ENCODE measurements at places on chromosomes 5 and 9.

DNA sequence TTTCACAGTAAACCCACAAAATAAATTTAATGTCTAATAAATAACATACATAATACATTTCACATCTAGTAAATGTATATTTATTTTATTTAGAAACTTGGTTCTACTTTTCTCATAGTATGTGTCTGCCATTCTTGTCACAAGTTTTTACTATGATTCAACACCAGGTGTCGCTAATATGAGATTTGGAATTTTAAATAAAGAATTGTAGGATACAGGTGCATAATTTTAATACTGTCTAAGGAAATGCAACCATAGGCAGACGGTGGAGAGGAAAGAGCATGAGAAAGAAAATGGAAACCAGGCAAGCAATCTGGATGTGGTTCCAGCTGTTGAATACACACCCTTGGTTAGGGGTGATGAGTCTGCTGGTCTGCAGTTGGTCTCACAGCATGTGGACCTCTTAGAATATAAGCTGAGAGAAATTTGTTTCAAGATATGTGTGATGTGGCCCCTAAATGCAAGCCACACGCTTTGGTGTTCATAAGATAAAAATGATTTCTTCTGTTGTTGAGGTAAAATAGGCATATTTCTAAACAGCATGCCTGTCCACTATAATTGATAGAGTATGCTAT, 114.7 kb upstream of the TXNDC8 start:
- peak; percentile 16 for DNase-seq

GRCh38 chr9:15935661-15936305, 382.9 kb downstream of the CCDC171 start:
- DNase-seq = peak; percentile 11

DNA sequence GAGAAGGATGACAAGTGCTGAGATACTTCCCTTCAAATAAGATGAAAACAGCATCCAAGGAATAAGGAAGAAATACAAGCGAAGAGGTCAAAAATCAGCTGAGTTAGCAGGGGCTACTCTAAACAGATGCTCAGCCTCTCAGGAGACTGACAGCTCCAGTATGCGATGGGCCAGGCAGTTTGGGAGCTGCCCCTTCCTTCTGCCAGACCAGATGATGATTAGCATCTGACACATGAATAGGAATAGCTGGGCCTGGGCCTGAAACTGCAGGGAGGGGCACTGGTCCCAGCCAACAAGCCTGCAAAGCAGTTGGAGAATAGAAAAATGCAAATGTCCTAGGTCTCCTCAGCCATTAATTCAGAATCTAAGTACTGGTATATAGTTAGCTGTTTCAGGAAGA, 13.1 kb upstream of the MAP3K1 start:
- no peak for DNase-seq

GRCh38 chr9:101705135-101705661, 33.2 kb downstream of the GRIN3A start:
- DNase-seq = peak; percentile 11

DNA sequence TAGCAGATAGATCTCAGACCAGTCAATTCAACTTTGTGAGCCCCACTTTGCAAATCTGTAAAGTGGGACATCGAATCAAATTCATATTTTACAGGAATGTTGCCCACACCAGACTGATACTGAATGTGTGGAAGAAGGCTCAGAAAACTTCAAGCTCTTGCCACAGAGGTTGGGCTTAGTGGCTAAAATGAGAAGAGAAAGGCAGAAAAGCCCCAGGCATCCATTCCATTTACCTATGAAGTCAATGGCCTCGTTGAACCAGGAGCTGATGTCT, 1.7 kb downstream of the DUSP1 start:
- DNase-seq = no peak

DNA sequence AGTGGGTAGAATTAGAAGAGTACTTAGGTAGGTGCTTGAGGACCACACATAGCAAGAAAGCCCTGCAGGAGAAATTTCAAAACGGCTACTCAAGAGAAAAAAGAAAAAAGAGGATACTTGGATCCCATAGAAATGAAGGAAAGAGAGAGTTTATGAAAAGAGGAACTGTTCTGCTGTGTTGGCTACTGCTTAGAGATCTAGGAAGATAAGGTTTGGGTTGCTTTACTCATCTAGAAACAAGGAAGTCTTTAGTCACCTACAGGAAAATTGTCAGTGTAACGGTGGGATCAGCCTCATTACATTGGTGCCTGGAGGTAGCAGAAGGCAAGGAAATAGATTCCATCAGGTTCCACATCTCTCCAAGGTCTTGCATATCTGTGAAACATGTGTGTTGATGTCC, 14.8 kb upstream of the C5orf46 start:
- no peak for DNase-seq

- DNase-seq = no peak
Measured at GRCh38 chr5:169494383-169494935, 89.1 kb upstream of the SPDL1 start.

DNA sequence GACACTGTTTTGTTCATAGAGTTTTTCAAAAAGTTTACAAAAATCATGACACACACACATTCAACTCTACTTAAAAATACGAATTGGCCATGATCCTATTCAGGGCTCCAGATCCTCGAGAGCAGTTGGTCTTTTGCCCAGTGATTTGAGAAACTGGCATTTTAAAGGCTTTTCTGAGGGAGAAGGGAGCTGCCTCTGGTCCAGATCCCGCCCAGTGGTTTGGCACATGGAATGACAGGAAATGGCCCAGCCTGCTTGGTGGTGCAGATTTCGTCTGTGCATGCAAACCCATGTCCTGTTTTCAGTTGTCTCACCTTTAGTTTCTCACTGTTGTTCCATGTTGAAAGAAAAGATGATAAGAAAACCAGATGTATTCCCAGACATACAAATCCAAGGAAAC, 3.6 kb downstream of the CAMK4 start:
- DNase-seq = peak; percentile 11

DNA sequence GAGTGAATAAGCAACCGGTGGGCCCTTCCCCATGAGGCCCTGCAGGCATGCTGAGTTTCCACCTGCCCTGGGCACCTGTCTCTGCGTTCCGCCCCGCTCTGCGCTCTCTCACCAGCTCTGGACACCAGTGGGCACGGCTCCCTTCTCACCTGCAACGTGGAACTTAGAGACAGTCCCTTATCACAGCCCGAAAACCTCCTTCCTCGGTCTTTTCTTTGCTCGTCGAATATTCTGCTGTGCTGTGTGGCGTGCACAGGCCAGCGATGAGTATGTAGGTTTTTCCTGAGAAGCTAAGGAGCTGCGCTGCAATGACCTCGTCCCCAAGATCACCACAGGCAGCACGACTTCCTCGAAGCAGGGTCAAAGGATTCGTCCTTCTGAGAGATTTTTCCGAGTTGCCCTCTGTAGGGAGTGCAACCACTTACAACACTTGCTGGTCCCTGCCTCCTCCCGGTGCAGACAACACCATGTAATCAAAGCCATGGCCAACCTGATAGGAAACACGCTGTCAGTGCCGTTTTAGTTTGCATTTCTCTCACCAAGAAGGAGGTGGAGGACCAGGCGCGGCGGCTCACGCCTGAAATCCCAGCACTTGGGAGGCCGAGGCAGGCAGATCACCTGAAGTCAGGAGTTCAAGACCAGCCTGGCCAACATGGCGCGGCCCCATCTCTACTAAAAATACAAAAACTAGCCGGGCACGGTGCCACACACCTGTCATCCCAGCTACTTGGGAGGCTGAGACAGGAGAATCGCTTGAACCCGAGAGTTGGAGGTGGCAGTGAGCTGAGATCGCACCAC, 27.2 kb upstream of the NOTCH1 start:
- DNase-seq = no peak

GRCh38 chr5:10528056-10528816, 35.6 kb upstream of the ANKRD33B start:
- peak; percentile 55 for DNase-seq

DNA sequence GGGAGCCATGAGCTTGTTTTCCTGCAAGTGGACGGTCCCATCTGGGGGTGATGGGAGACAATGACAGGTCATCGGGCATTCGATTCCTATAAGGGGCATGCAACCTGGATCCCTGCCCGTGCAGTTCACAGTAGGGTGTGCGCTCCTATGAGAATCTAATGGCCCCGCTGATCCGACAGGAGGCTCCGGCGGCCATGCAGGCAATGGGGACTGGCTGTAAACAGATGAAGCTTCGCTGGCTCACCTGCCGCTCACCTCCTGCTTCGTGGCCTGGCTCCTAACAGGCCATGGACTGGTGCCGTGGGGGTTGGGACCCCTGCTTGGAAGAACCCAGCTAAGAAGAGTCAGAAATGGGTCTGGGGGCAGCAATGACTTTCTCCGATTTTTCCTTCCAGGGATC, 21.0 kb downstream of the PAEP start:
- no peak for DNase-seq

GRCh38 chr5:64513492-64513891, 7.7 kb downstream of the RGS7BP start:
- no peak for DNase-seq

DNA sequence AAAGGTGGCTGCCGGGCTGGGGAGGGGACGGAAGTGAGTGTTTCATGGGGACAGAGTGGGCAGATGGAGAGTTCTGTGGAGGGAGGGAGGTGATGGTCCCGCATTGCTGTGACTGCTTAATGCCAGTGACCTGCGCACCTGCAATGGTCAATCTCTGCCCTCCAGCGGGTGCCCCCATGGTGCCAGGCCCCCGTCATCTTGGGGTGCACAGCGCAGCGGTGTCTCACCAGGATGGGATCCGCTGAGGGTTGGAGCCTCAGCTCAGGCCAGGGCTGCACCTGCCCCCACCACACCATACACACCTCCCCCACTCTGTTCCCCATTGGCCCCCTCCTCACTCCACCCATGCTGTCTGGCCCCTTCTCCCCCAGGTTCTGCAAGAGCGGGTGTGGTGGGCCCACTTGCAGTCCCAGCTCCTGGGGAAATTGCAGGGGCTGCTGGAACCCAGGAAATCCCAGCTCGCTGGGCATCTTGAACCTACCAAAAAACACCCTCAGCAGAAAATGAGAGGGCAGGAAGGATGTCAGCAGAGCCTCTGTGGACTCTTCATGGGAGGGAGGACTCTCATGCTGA, 12.1 kb upstream of the CAMSAP1 start:
- no peak for DNase-seq

DNA sequence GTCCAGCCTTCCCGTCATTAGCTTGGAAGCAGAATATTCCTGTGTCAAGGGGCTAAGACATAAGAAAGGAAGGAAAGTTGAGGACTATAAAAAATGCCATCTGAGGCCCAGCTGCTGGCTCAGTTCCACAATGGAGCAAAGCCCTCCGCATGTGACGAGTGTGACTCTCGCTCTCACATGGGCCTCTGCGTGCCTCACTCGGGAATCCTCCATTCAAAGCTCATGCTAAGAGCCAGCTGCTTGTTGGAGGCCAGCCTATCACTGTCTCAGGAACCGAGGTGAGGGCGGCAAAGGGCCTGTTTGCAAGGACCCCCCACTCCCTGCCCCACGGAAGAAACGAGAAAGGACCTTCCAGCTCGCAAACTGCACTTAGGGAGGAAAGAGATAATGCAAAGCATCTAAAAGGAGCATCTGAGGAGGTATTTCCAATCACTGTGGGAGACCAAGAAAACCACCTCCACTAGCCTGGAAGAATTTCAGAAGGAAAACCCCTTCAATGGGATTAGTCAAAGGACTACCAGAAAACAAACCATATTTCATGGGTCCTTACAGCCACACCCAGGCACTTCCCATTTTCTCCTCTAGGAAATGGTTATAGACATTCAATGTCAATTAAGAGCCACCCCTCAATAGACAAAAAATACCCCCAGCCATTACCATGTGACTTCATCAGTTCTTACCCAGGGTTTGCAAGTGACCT, 95.3 kb downstream of the PRRT1B start:
- no peak for DNase-seq

DNA sequence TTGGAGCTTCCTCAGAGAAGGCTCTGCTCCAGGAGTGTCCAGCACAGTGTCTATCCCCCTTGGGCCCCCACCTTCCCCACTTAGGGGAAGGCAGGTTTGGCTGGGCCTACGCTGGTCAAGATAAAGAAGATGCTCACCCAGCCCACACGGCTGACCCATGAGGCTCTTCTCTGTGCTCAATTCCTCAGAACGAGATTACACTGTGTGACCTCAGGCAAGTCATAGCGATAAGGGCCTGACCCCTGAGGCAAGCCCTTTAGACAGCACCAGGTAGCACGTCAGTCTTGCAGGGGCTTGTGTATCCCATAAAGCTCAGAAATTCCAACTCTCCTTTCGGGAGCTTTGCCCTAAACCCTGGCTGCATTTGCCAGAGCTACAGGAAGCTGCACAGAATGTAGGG, 32.6 kb downstream of the CORO2A start:
- DNase-seq = no peak

- peak; percentile 96 for DNase-seq
Measured at GRCh38 chr9:22237497-22238363, 208.9 kb upstream of the DMRTA1 start.

All from iris pigment epithelial cell (primary cell).